Adrenal gland (tissue), 19 donors: ENCODE measurements at places on chromosomes 7 and 10. TPM values are rescaled to one million over a fixed set of nuclear protein-coding genes. Genes with fewer than 3 reads are reported as not detected.

Gene DRGX
- polyA plus RNA-seq = 2.0 TPM

Gene BZW2
- polyA plus RNA-seq = 19.7 TPM

Gene FZD8
- polyA plus RNA-seq = 2.3 TPM

Gene PNLIPRP3
- polyA plus RNA-seq = not detected

Gene HMX2
- polyA plus RNA-seq = not detected

Gene HGF
- 7.4 TPM for polyA plus RNA-seq

Gene POLR3A
- 7.0 TPM for polyA plus RNA-seq

Gene GRID2IP
- polyA plus RNA-seq = 0.11 TPM

Gene VIPR2
- 0.64 TPM for polyA plus RNA-seq

Gene SHH
- polyA plus RNA-seq = 7.0 TPM

Gene ELAPOR2
- 2.3 TPM for polyA plus RNA-seq

Gene OPN4
- not detected for polyA plus RNA-seq

Gene HOXA3
- polyA plus RNA-seq = 1.0 TPM

Gene SYNPO2L
- polyA plus RNA-seq = 0.27 TPM

Gene ACTA2
- 135 TPM for polyA plus RNA-seq

Gene MOGAT3
- not detected for polyA plus RNA-seq

Gene ZNF488
- 0.08 TPM for polyA plus RNA-seq

Gene CALHM2
- polyA plus RNA-seq = 9.6 TPM

Gene VSTM2A
- polyA plus RNA-seq = 1.5 TPM

Gene ASZ1
- not detected for polyA plus RNA-seq

Gene TSPAN13
- polyA plus RNA-seq = 68.2 TPM

Gene TRPV6
- 0.08 TPM for polyA plus RNA-seq

Gene GDF10
- polyA plus RNA-seq = 0.94 TPM

Gene CHST15
- polyA plus RNA-seq = 15.7 TPM

Gene UCMA
- polyA plus RNA-seq = not detected

Gene ARL4A
- 8.1 TPM for polyA plus RNA-seq
